ENCODE measurements at places on chromosomes 6 and 20. TPM values are rescaled to one million over a fixed set of nuclear protein-coding genes. Genes with fewer than 3 reads are reported as not detected.
A peak's percentile ranks its signal among the peaks of the same experiment; 100 is the strongest.

Gene RUNX2
- total RNA-seq, result 0.26 TPM

Gene PLA2G7
- total RNA-seq, result 3.9 TPM

Gene SNRPB2
- total RNA-seq, result 33.2 TPM

Gene C20orf202
- total RNA-seq, result 0.73 TPM

- no peak overlapping the region for H3K4me3 ChIP-seq
- no peaks in the 10 kb centered on the region for H3K36me3 ChIP-seq
- no peak for DNase-seq
These were observed 32.2 kb downstream of the KIF25 start for GRCh38 chr6:168029459-168030217.

DNA sequence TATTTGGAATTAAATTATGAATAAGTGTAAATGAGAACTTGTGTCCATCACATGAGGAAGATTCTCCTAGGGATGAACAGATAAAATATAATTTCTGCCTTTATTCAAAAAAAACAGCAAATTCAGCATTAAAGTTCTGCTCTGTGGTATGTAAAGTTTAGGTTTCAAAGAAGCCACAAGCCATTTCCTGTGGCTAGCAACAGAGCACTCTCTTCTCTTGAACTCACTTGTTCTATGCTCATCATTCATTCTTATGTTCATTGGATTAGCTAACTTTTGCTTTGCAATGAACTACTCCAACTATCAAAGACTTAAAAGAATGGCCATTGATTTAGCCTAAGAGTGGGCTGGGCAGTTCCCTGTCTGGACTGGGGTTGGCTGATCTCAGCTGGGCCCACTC, 20.8 kb upstream of the SNRPB2 start:
- no peaks in the 10 kb centered on the region for H3K4me1 ChIP-seq
- no peaks in the 10 kb centered on the region for H3K27me3 ChIP-seq
- H3K27ac ChIP-seq, result no peak overlapping the region
- no peak for DNase-seq
- H3K4me3 ChIP-seq, result no peak overlapping the region

GRCh38 chr20:19015351-19016139, 196.9 kb upstream of the SLC24A3 start:
- peak overlapping the region; percentile 54 for H3K27ac ChIP-seq
- peak; percentile 50 for DNase-seq

DNA sequence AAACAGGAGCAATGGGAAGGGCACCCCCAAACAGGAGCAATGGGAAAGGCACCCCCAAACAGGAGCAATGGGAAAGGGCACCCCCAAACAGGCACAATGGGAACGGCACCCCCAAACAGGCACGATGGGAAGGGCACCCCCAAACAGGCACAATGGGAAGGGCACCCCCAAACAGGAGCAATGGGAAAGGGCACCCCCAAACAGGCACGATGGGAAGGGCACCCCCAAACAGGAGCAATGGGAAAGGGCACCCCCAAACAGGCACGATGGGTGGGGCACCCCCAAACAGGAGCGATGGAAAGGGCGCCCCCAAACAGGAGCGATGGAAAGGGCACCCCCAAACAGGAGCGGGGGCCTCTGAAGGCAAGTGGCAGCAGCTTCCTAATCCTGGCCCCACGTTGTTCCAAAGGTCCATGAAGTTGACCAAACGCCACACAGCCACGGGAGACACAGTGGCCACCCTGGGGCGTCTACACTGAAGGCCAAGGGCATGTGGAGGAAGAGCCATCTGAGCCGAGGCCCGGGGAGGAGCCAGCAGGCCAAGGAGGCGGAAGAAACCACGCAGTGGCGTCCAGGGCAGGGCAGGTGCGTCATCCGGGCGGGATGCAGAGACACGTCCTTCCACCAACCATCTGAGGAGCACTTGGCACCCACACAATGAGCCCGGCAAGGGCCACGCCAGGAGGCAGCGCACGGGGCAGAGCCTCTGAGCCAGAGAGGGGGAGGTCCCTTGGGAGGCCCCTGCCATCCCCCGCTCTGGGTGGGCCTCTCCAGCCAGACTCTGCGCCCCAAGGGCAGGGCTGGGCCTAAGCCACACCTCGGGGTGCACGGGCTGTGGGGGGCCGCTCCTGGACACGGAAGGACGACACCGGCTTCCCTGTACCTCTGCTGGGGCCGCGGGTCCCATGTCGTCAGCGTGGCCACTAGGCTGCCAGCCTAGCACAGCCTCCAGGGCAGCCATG, 21.5 kb upstream of the NTSR1 start:
- no peak overlapping the region for H3K4me3 ChIP-seq
- H3K4me1 ChIP-seq, result no peaks in the 10 kb centered on the region
- DNase-seq, result no peak
- H3K27ac ChIP-seq, result no peak overlapping the region

DNA sequence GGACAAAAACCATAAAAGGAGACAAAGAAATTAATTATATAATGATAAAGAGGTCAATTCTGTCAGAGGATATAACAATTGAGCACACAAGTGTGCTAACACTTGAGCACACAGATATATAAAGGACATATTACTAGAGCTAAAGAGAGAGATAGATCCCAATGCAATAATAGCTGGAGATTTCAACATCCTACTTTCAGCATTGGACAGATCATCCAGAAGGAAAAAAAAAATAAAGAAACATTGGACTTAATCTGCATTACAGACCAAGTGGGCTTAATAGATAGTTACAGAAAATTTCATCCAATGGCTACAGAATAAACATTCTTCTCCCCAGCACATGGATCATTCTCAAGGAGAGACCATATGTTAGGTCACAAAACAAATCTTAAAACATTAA, 9.9 kb downstream of the VNN1 start:
- no peaks in the 10 kb centered on the region for H3K36me3 ChIP-seq
- no peaks in the 10 kb centered on the region for H3K27me3 ChIP-seq
- no peak overlapping the region for H3K4me3 ChIP-seq
- H3K27ac ChIP-seq, result no peak overlapping the region
- no peak for DNase-seq

DNA sequence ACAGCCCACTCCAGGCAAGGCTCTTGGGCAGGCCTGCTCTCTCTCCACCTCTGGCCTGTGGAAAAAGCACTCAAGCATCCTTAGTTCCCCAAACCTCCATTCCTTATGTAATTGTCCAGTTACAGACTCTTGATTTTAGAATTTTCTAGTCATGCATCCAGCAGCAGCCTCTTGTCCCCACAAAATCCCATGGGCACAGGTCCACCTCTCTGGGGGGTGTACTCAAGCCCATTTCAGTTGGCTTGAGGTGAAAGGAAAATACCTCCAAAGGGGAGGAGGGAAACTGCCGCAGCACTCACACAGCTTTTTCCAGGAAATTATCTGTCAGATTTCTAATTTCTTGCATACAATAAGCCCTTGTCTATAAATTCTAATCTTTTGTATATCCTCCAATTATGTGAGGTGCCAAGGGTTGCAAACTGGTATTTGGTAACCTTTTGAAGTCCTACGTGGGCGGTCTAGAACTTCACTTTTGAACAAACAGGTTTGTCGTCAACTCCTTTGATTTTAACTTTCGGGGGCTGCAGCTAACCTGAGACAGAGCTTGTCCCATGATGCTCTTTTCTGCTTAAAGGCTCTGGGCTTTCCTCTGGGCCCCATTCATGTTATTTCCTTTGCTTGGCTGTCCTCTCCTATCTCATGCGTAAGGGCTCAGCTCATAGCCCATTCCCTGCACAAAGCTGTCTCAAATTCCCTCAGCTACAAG, 104.7 kb upstream of the CEP85L start:
- no peak overlapping the region for H3K4me3 ChIP-seq
- H3K36me3 ChIP-seq, result no peaks in the 10 kb centered on the region
- DNase-seq, result no peak
- H3K27ac ChIP-seq, result no peak overlapping the region

GRCh38 chr6:100176311-100176950, 182.4 kb upstream of the MCHR2 start:
- DNase-seq, result no peak
- H3K36me3 ChIP-seq, result no peaks in the 10 kb centered on the region
- H3K4me1 ChIP-seq, result no peaks in the 10 kb centered on the region

DNA sequence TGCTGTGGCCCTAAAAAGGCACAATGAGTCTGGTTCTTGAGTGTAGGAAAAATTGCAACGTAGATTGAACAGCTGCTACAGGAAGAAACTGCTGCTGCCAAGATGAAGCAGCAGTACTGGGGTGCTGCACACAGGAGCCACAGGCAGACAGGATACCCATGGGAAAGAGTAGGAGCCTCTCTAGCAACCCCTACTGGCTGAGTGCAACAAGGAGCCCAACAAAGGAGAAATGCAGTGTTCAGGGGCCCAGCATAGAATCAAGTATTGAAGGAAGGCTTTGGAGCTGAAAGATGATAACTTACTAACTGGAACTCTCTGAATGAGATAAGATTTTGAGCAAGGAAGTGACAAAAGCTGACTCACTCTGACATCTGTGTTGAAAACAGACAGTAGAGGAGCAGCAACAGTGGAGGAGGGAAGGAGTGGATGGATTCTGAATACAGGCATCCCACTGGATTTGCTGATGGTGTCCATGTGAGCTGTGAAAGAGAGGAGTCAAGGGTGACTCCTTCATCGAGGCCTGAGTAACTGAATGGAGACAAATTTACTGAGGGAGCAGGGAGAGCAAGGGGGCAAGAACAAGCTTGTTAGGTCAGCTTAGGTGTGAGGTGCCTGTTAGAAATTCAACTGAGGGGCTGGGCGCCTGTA, 534.7 kb upstream of the JARID2 start:
- no peak overlapping the region for H3K27ac ChIP-seq
- H3K4me1 ChIP-seq, result peaks cover 3% of the 10 kb centered on the region
- H3K36me3 ChIP-seq, result no peaks in the 10 kb centered on the region
- H3K27me3 ChIP-seq, result no peaks in the 10 kb centered on the region
